Right lung (tissue), 10 donors: ENCODE measurements at places on chromosomes 5 and 9.

- no peak for DNase-seq
Observed at GRCh38 chr9:99253134-99253533, 31.1 kb downstream of the SEC61B start.

DNA sequence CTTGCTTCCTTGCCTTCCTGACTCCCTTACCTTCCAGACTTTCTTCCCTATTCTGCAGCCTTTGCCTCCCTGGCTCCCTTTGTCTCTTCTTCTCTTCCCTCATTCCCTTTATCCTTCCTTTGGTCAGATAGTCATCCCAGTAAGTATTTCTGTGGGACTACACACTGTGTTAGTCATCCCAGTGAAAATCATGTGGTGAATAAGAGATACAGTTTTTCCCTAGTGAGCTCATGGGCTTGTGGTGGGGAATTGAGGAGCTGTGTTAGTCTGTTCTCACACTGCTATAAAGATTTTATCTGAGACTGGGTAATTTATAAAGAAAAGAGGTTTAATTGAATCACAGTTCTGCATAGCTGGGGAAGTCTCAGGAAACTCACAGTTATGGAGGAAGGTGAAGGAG lies 109.8 kb upstream of the EDIL3 start:
- no peak for DNase-seq

DNA sequence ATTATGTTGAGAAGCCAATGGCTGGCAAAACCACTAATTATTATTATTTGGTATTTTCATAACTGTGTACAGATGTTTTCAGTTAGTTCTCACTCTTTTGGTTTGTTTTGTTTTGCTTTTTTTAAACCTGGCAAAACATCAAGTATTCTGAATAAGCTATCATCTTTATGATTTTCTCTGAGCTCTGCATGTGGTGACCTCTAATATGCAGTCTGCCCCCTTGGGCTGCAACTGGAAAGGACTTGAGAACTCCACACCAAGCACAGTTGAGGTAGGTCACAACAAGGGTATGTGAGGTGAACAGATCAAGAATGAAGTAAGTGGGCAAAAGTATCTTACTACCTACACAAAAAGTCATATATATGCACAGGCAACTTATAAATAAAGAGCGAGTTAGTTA lies 202.2 kb downstream of the NFIB start:
- peak; percentile 80 for DNase-seq

DNA sequence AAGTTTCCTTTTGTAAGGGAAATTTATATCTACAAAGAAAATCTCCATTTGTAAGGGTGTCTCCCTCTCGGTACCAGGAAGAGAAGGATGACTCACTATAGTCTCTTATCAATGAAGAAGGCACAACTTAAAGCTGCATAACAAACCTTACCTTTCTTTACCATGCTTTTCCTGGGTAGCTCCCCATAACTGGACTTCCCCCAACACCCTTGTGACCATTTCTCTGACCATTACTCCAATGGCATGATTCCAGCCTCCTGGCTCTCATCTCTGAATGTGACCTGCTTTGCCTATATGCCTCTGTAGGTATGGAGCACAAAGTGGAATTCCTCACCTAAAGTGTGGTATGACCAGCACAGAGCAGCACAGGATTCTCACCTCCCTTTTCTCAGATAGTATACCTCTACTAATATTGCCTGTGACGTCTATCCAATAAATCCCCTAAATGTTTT lies 62.8 kb downstream of the GNA14 start:
- no peak for DNase-seq

DNA sequence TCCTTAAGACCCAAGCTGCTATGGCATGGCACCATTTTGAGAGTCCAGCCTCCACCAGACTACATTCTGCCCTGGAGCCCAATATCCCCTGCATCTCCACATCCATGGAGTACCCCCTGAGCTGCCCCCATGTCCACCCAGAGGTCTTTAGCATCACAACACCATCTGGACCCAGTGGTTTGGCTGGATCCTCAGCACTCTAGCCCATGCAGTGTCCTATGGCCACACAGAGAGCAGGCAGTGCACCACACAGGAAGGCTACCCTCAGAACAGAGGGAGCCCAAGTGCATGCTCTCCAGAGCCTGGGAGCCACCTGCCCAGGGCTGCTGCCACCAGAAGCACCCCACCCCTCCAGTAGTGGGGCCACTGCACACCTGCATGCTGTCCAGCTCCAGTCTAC lies 18.6 kb upstream of the DAP start:
- DNase-seq = no peak

DNA sequence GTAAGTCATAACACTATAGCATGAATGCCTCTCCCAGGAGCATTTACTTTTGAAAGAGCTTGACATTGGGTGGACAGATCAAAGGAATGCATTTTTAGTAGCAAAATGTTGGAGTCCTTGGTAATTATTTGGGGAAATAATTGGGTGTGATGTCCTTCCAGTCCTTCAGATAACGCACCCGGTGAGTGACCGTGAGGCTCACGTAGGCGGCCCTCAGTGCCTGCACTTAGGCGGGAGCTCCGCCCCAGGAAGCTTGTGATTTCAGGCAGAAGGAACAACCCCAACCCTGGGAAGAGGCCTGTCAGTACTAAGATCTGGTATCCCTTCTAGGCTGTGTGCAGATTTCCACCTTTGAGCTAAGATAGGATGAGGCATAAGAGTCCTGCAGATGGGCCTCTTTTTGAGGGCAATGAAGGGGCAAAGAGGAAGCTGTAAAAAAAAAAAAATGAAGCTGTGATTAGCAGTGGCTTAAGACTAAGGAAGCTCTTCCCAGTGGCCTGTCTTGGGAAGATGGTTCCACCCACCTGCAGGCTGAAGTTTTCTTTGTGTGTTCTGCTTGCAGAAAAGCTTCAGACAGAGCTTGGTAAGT lies 14.9 kb downstream of the BTNL9 start:
- DNase-seq = no peak

GRCh38 chr5:32314658-32315057 lies 1.9 kb upstream of the MTMR12 start:
- DNase-seq = no peak

DNA sequence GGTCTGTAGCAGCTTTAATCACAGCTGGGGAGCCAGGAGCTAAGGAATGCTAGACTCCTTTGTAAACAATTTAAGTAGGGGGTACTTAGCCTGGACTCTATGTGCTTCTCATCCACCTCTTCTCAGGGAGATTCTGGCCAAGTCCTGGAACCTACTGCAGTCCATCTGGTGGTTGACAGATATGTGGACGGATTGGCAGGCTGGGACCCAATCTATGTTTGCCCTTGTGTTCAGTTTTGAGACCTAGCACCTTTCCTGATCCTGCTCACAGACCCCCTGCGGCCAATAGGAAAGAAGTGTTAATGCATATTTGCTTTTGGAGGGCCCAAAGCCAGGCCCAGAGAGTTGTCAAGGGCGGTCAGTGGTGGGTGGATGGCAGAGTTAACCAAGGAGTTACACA lies 6.4 kb downstream of the SLC22A5 start:
- DNase-seq = no peak

DNA sequence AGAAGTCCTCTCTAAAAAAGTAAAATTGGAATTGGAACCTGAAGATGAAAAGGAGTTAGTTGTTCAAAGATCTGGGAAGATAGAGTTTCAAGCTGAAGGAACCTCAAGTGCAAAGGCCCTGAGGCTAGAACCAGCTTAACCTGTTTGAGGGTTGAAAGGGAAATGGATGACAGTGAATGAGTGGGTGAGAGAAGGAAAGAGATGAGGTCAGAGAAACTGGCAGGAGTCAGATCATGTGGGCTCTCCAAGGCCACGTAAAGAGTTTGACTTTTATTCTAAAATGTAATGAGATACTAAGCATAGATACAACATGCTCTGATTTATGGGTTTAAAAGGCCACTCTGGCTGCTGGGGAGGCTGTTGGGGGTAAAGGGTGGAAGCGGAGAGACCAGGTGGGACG lies 2.5 kb upstream of the RAD23B start:
- DNase-seq = no peak

GRCh38 chr5:148864113-148864841 lies 37.9 kb downstream of the ADRB2 start:
- DNase-seq = no peak

DNA sequence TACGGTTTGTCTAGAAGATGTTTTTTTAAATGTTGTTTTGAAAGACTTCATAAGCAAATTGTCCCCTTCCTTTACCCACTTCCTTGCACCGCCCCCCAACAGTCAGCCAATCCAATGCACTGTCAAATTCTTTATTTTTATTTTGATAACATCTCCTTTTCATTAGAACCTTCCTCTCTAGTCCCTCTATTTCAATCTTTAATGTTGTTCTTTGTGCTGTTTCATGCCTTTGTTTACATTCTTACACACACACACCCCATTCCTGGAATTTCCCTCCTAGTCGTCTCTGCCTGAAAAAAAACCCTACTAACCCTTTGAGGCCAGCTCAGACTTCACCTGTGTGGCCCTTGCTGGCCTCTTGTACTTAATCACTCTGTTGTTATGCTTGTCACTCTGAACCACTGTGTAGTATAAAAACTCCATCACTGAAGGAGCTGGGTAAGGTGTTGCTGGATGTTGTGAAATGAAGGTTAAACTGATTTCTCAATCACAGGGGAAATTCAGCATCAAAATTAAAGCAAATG lies 133.4 kb downstream of the UGCG start:
- no peak for DNase-seq
